Aorta (tissue), 5 donors: ENCODE measurements at places on chromosomes 4 and X.
A peak's percentile ranks its signal among the peaks of the same experiment; 100 is the strongest.

DNA sequence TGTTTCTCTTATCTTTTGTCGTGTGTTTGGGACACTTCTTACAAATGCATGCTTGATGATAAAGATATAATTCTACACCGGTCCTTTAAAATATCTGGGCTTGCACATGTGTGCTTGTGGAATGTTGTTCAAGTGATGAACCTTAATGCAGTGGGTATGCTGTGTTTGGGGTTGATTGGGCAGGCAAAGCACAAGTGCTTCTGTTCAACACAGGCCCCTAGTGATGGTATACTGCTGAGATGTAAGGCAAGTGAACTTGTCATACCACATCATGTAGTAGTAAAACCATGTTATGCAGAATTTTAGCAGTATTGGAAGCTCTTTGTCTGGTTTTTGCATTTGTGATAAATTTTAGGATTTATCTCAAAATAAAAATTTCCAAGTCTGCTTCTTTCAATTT lies 23.9 kb downstream of the TBC1D19 start:
- H3K27ac ChIP-seq = no peak overlapping the region
- no peak for DNase-seq
- no peak overlapping the region for H3K4me3 ChIP-seq

- DNase-seq = no peak
- H3K27ac ChIP-seq = no peak overlapping the region
- H3K36me3 ChIP-seq = no peaks in the 10 kb centered on the region
- no peaks in the 10 kb centered on the region for H3K27me3 ChIP-seq
- no peak overlapping the region for H3K4me3 ChIP-seq
- H3K4me1 ChIP-seq = no peaks in the 10 kb centered on the region
These were observed 42.3 kb downstream of the NXT2 start for GRCh38 chrX:109578916-109579315.

GRCh38 chr4:53461244-53461643 lies 83.8 kb downstream of the FIP1L1 start:
- no peaks in the 10 kb centered on the region for H3K27me3 ChIP-seq
- DNase-seq = no peak
- no peaks in the 10 kb centered on the region for H3K36me3 ChIP-seq
- no peak overlapping the region for H3K4me3 ChIP-seq
- no peak overlapping the region for H3K27ac ChIP-seq

GRCh38 chr4:188975271-188975670 lies 836.0 kb downstream of the TRIML1 start:
- H3K4me3 ChIP-seq = no peak overlapping the region
- no peak overlapping the region for H3K27ac ChIP-seq
- no peak for DNase-seq
- H3K4me1 ChIP-seq = no peaks in the 10 kb centered on the region
- no peaks in the 10 kb centered on the region for H3K27me3 ChIP-seq

DNA sequence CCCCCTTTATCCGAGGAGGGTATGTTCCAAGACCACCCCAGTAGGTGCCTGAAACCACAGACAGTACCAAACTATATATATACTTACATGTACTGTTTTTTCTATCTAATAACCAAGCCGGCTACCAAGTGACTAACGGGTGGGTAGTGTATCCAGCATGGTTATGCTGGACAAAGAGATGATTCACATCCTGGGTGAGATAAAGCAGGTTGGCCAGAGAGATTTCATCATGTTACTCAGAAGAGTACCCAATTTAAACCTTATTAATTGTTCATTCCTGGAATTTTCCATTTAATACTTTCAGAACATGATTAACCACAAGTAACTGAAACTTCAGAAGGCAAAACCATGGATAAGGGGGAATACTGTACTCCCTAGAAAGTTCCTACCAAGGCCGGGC lies 46.5 kb downstream of the RFC1 start:
- H3K27me3 ChIP-seq = no peaks in the 10 kb centered on the region
- DNase-seq = no peak
- H3K4me3 ChIP-seq = no peak overlapping the region

- H3K27ac ChIP-seq = no peak overlapping the region
- no peaks in the 10 kb centered on the region for H3K27me3 ChIP-seq
- no peaks in the 10 kb centered on the region for H3K4me1 ChIP-seq
- no peaks in the 10 kb centered on the region for H3K36me3 ChIP-seq
- H3K4me3 ChIP-seq = no peak overlapping the region
These were observed 37.9 kb downstream of the AGA start for GRCh38 chr4:177404342-177404741.

DNA sequence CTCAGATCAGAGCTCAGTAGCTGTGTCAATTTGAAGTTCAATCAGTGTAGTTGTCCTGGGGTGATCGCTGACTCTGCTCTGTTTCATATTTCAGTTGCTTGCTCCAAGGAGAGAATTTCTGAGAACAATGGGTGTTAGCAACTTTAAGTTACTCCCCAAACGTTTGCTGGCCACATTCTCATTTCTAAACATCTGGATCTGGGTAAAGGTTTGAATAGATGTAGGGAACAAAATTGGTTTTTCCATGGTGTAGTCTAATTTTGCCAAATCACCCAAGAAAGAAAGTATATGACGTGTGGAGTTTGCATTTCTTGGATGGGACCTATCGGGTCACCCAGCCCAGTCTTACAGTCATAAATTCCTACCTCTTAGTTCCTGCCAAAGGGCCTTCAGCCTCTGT lies 103.7 kb downstream of the AKAP4 start:
- H3K4me3 ChIP-seq = no peak overlapping the region
- no peak overlapping the region for H3K27ac ChIP-seq

DNA sequence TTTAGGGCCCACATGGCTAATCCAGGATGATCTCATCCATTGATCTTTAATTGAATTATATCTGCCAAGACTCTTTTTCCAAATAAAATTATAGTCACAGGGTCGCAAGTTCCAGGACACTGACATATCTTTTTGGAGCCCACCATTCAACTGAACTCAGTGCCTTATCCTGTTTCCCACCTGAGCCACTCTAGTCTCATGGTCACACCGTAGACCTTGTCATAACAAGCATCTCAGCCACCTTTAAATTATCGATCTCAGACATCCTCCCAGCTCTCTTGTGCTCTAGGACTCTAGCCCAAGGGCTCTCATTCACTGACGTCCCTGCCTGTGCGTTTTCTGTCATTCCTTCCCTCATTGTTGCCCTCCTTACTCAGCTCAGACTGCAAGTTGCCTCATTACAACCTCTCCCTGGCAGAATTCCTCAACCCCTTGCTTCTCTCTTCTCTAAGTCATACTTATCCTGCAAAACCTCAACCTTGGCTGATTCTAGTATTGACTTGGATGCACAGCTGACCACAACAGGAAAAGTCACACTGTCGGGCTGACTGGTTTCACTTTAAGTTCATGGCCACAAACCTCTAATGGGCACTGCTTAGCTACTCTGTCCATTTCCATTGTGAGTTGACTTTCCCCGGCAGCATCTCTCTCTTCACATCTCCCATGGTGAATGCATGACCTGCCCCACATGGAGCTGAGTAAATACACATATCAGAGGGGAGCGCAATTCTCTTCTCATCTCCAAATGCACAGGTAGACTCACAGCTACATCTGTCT lies 91.0 kb upstream of the TRIM2 start:
- H3K4me1 ChIP-seq = no peaks in the 10 kb centered on the region
- no peak overlapping the region for H3K4me3 ChIP-seq
- no peak overlapping the region for H3K27ac ChIP-seq
- no peaks in the 10 kb centered on the region for H3K27me3 ChIP-seq
- DNase-seq = no peak

DNA sequence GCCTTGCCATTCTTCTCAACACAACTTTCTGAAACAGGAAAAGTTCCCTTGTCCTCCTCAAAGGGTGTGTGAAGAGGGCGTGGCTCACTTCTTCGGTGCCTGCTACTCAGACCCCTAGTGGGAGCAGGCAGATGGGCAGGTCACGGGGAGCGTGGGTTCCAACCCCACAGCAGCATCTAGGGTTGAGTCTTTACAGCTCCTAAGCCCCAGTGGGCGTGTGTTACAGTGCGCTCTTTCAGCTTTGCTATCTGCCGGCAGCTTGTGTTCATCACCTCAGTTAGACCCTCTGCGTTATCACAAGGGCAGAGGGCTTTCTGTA lies 57.5 kb upstream of the KLF3 start:
- no peaks in the 10 kb centered on the region for H3K27me3 ChIP-seq
- H3K4me3 ChIP-seq = no peak overlapping the region
- no peaks in the 10 kb centered on the region for H3K36me3 ChIP-seq

DNA sequence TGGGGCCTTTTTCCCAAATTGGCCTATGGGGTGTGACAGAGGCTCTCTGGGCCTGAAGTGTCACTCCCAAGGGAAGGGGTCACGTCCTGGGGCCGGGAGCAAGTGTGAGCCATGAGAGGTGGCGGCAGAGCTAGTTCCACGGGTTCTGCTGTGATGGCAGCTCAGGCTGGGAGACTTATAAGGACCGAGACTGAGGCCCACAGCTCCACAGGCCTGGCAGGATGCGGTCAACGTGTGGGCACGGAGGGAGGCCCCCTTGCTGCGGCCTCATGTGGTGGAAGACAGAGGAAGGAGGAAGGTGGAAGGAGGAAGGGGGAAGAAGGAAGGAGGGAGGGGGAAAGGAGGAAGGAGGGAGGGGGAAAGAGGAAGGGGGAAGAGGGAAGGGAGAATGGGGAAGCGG lies 7.2 kb upstream of the CPLX1 start:
- peak; percentile 65 for DNase-seq
- no peaks in the 10 kb centered on the region for H3K36me3 ChIP-seq
- no peaks in the 10 kb centered on the region for H3K4me1 ChIP-seq
- H3K27ac ChIP-seq = no peak overlapping the region

DNA sequence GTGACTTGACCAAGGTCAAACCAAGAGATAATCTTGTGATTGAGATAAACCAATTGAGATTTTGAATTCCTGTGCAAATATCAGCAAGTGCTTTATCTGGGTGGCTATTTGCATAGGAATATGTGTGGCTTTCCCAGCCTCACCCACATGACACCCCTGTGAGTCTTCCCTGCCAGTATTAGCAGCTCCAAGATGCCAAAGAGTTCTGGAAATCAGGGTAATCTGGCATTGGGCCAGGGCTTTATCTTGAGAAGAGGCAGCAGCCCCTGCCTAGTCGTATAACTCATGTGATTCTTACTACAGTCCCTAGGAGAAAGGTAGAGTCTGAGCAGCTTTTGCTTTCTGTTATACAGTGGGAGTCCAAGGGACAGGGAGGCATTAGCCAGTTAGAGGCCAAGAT lies 87.7 kb downstream of the RLIM start:
- no peak overlapping the region for H3K4me3 ChIP-seq
- H3K36me3 ChIP-seq = no peaks in the 10 kb centered on the region
- no peak overlapping the region for H3K27ac ChIP-seq
- H3K27me3 ChIP-seq = no peaks in the 10 kb centered on the region
- H3K4me1 ChIP-seq = no peaks in the 10 kb centered on the region

DNA sequence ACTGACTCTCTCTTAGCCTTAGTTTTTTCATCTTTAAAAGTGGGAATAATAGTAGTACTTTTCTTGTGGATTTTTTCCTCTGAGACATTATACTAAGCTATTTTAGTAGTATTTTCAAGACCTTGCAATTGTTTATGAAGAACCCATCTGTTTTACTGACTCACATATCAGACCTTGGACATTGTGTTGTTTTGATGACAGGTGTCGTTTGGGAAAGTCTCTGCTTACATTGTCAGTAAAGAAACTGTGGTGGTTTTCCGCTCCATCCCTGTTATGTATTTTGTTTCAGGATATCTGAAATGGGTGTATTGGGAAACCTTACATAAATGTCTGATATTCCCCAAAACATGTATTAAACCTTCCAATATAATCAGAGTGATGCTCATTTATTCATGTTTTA lies 92.2 kb downstream of the STIM2 start:
- no peaks in the 10 kb centered on the region for H3K36me3 ChIP-seq
- H3K27ac ChIP-seq = no peak overlapping the region
- H3K4me3 ChIP-seq = no peak overlapping the region
- DNase-seq = no peak

GRCh38 chrX:23908219-23909004 lies 606 bp downstream of the CXorf58 start:
- no peaks in the 10 kb centered on the region for H3K36me3 ChIP-seq
- H3K27me3 ChIP-seq = no peaks in the 10 kb centered on the region
- no peak overlapping the region for H3K4me3 ChIP-seq
- H3K4me1 ChIP-seq = no peaks in the 10 kb centered on the region

GRCh38 chrX:54484666-54485065 lies 11.4 kb downstream of the FGD1 start:
- H3K4me3 ChIP-seq = no peak overlapping the region
- H3K27me3 ChIP-seq = no peaks in the 10 kb centered on the region

- H3K4me3 ChIP-seq = no peak overlapping the region
- no peak for DNase-seq
- H3K27ac ChIP-seq = no peak overlapping the region
These were observed 16.3 kb downstream of the PROM1 start for GRCh38 chr4:16067515-16067914.

DNA sequence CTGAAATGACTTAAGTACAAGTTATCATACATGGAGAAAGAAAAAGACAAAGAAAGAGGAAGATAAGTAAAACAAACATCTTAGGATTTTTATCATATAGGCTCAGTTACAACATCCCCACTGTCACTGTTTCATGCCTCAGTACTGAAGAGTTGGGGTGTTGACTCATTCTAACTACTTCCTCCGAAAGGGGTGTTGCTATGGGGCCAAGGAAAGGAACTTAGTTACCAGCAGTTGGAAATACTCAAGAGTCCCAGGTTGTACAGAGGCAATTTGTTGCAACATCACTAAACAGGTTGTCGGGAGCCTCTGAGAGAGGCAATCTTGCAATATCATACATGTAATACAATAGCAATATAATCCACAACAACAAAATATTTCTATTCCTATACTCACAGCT lies 1264.7 kb downstream of the PCDH7 start:
- DNase-seq = no peak
- H3K36me3 ChIP-seq = no peaks in the 10 kb centered on the region
- no peaks in the 10 kb centered on the region for H3K27me3 ChIP-seq
- H3K27ac ChIP-seq = no peak overlapping the region

DNA sequence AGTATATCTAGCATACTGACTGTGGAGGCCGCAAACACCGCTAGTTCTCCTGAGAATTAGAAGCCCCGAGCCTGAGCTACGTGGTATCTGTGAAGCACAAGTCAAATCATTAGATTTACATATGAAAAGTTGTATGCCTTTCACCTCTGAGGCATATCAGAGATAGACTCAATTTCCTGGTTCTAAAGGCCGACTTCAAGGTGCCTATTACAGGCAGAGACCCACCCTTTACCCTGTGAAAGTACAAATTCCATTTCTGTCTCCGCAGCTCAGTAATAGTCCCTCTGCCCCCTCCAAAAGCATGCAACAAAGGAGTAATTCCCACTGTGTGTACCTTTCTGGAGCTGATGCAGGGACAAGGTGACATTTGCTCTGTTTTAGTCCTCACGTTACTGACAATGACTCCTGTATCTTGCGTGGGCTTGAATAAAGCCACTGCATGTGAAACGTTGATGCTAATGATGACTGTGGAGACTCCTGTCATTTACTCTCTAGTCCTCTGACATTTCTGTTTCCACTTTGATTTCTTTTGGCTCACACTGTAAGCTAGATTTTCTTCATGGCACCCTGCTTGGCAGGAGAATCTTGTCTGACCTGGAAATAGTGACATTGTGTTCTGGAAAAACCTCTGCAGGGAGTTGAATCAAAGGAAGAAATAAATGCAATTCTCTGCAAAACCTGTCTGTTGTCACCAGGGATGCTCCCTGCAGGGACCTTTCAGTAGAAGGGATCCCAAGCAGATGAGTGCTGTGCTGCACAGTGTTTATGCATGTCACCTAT lies 273.2 kb upstream of the EMCN start:
- no peaks in the 10 kb centered on the region for H3K36me3 ChIP-seq

GRCh38 chr4:131207589-131207988 lies 1941.5 kb upstream of the PCDH10 start:
- H3K27ac ChIP-seq = no peak overlapping the region
- H3K4me3 ChIP-seq = no peak overlapping the region
- no peaks in the 10 kb centered on the region for H3K36me3 ChIP-seq
- no peaks in the 10 kb centered on the region for H3K27me3 ChIP-seq
- no peak for DNase-seq

GRCh38 chr4:37469286-37469685 lies 216.9 kb downstream of the RELL1 start:
- DNase-seq = no peak
- H3K4me1 ChIP-seq = no peaks in the 10 kb centered on the region
- H3K4me3 ChIP-seq = no peak overlapping the region
- H3K27me3 ChIP-seq = no peaks in the 10 kb centered on the region
- no peaks in the 10 kb centered on the region for H3K36me3 ChIP-seq
